CD8-positive, alpha-beta T cell (primary cell): ENCODE measurements at places on chromosomes 7 and 10. TPM values are rescaled to one million over a fixed set of nuclear protein-coding genes. Genes with fewer than 3 reads are reported as not detected.

DNA sequence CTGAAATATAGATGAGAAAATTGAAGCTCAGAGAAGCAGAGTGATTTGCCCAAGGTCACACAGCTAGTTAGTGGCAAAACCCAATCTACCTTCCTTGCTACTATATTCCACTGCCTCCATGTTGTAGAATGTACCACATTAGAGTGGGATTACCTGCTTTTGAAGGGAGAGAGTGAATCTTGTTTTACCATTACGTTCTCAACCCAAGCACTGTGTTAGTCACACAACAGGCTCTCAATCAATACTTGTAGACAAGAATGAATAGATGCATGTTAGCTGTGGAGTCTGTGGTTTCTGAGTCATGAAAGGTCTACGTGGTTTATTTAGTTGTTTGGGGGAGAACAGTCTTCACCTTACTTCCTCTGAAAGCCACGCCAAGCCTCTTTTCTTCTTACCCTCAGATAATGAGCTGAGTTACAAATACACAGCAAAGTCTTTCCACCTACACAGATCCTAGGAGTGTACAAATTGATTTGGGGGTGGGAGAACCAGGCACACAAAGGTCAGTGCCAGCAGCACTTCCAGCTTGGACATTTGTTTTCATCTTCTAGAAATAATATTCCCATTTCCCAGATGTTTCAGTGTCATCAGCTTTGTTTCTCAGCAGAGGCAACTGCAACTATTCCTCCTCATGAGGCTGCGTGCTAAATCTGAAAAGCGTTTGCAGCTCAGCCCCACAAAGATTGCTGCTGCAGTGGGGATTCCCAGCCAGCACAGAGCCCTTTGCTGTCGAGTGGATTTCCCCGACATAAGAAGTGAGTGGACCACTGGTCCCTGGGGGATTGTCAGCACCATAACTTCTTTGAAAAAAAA, 71.5 kb upstream of the ADO start:
- DNase-seq: peak; percentile 59

DNA sequence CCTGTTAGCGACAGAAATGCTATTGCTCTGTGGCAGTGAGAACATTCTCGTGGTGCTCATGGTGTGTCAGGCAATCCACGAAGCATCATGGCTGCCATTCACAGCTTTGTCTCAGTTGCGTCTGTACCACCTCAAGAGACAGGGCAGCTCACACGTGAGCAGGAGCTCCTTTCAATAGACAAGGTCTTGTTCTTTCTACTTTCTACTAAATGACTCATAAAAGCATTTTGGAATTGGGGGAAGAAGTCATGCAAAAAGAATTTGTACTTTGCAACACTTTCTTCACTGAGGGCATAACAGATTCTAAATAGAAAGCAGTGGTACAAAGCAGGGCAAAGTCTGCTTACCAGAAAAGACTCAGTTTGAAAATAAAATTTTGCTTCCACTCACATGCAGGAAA, 638.5 kb downstream of the PHTF2 start:
- no peak for DNase-seq

- no peak for DNase-seq
These were observed 434 bp upstream of the PLEKHA8 start for GRCh38 chr7:30027740-30028215.

The TRPV5 gene
- total RNA-seq: not detected
